ENCODE measurements at places on chromosomes 12 and 14.

- no peak for DNase-seq
Measured at GRCh38 chr12:65938807-65939206, 114.5 kb downstream of the HMGA2 start.

DNA sequence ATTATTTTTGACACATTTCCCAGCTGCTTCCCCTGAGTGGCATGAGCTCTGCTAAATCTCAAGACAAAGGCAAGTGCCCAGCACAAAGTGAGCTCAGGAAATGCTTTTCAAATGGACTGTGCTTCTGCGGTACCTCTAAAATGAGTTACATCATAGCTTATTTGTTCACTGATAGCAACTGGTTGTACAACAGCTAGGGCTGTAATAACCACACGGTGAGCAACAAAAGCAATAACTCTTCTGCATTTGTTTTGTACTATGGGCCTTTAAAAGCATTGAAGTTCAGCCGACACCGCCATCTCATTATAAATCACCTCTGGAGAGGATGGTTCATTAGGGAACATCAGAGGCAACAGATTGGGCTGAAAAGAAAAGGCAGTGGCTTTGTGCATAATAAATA lies 475.0 kb downstream of the GLT1D1 start:
- no peak for DNase-seq

DNA sequence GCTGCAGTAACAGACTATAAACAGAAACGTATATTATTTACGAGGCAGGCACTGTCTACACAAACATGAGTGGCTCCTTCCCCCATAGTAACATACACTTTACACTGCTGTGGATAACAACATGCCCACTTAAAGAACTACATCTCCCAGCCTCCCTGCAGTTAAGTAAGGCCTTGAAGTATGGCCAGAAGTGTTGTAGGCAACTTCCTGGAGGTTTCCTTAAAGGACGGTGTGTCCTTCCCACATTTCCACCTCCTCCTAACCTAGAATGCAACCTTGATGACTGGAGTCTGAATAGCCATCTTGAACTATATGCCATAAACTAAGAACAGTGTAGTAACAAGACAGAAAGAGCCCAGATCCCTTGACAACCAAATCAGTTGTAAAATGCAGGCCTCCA lies 20.3 kb downstream of the MED13L start:
- DNase-seq = no peak

GRCh38 chr14:92103363-92103989 lies 2.9 kb downstream of the ATXN3 start:
- no peak for DNase-seq

- no peak for DNase-seq
Measured at GRCh38 chr12:69120354-69120753, 119.0 kb upstream of the CPSF6 start.
